Right renal cortex interstitium (tissue), 3 donors: ENCODE measurements at places on chromosomes 1 and 21. TPM values are rescaled to one million over a fixed set of nuclear protein-coding genes. Genes with fewer than 3 reads are reported as not detected.

GRCh38 chr1:70674941-70675685 lies 264.0 kb downstream of the CTH start:
- no peak for DNase-seq

DNA sequence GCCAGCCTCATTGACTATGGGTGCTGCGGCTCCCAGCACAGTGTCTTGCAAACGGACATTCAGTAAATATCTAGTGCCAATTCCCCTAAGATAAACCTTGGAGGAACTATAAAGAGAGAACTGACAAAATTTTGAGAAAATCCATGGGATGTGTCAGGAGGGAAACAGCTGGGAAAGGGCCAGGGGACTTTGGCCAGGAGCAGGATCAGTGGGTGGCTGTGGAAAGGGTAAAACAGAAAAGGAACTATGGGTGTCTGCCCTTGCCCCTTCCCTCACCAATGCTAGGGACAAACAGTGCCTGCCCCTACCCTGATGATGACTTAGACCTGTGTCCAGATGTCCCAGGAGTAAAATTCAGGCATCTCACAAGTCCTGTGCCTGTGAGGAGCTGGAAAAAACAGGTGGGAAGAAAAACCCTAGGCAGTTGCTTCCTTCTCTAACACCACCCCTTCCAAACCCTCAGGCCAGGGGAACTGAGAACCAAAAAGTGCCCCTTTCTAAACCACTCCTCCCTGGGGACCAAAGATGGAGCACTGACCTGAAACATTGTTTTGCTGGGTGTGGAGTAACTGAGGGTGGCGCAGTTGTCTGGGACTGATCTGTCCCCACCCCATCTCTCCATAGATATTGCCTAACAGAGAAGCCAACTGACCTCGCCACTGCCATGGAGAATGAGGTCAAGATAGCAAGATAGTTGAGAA lies 22.1 kb upstream of the IFNAR2 start:
- DNase-seq = no peak

DNA sequence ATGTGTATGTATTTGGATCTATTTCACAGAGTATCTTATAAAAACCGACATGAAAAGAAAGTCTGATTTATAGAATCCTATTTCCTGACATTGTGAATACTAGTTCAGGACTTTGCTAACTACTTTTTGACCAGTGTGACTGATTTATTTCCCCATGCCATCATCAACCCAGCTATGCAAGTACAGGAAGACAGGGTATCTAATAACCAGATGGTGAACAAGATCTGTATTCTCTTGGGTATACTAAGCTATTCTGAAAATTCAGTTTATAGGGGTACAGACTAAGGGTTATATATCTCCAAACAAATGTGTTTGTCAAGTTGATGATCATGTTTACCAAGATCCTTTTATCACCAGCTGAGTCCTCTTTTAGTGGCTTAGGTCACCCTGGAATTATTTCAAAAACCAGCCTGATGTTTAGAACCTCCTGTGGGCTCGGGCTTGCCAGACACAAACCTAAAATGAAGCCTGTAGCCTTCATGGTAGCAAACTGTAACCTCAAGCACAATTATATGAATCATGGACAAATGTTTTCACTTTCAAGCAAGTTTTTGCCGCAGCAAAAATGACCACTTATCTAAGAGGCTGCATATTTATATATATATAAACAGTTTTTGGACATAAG lies 185.1 kb downstream of the FGGY start:
- DNase-seq = no peak

Gene LCE1C
- not detected for polyA plus RNA-seq

Gene ARHGAP30
- 2.2 TPM for polyA plus RNA-seq

GRCh38 chr1:101236516-101237228 lies at the start of gene S1PR1:
S1PR1 (plus strand) TSS chr1:101237019; CDS start chr1:101238985, 1,966 bp downstream.
- DNase-seq = peak; percentile 56

Gene DIPK1A
- polyA plus RNA-seq = 9.4 TPM

DNA sequence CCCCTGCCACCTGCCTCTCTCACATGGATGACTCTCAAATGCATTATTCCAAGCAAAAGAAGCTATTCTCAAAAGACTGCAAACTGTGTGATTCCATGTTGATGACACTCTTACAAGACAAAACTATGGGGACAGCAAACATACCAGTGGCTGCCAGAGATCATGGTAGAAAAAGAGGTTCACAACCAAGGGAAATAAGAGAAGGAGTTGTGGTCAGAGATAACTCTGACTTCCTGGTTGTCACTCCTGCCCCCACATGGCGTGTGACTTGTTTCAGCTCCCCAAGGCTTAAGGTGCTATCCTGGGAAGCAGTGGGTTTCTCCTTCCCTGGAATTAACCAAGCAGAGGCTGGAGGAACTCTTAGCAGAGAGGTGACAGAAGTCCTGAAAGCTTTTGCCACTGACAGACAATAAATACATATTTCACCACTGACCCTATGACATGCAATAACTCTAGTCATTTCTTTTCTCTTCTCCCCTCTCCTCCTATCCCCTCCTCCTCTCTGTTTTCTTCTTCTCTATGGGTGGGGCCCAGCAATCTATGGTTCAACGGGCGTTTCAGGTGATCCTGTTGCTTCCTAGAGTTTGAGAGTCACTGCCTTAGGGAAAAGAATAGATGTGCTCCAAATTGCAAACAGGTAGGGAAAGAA lies 185.1 kb downstream of the FCRL5 start:
- no peak for DNase-seq
